T-helper 17 cell (primary cell): ENCODE measurements at places on chromosomes 12 and 14.

- no peak for DNase-seq
Measured at GRCh38 chr14:39368261-39368959, 63.8 kb downstream of the FBXO33 start.

DNA sequence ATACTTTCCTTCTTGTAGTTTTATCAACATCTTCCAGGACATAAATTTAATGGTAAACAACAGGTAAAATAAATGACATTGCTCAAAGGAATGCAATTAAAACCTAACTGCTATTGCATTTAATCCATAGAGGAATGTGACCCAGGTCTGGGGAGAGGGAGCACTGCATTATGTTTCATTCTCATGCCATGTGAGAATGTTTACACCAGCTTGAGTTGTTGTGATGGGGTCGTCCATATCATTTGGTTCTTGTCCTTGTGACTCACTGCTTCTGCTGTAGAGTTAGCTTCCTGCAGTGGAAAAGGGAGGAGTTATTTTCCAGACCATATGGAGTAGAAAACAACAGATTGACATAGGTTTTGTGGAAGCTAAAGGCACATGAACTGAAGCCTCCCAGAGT, 129.3 kb upstream of the PMCH start:
- no peak for DNase-seq

- no peak for DNase-seq
Measured at GRCh38 chr12:6827982-6828780, at the start of gene P3H3. P3H3 (plus strand) TSS chr12:6828407; CDS start chr12:6828441, 34 bp downstream.

GRCh38 chr12:121107681-121108080, 25.0 kb upstream of the P2RX7 start:
- DNase-seq, result no peak

DNA sequence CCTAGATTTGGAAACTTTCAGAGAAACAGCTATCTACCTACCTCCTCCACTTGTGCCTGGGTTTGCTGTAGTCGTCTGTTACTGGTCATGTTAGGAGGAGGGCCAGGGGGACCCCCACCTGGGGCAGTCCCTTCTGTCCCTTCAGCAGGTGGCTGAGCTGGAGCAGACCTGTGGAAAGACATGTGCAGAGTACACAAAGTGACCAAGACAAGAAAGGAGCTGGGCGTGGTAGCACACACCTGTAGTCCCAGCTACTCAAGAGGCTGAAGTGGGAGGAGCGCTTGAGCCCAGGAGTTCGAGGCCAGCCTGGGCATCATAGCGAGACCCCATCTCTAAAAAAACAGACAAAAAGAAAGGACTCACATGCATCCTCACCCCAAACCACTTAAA, 4.3 kb downstream of the VAMP1 start:
- no peak for DNase-seq

GRCh38 chr14:89509891-89510290, 92.9 kb upstream of the FOXN3 start:
- no peak for DNase-seq

DNA sequence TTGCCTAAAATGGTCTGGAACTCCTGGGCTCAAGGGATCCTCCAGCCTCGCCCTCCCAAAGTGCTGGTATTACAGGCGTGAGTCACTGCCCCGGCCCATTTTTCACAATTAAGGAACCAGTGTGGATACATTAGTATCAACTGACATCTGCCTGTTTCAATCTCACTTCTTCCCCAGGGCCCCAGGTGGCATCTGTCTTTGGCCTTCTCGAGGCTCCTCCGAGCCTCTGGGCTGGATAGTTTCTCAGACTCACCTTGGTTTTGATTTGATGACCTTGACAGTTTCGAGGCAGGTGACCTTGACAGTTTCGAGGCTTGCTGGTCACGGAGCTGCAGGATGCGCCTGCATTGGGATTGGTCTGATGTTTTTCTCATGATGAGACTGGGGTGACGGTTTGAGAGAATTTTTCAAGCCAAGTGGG, 41.0 kb upstream of the NCOR2 start:
- DNase-seq, result no peak

GRCh38 chr14:103676881-103677675, 38.2 kb downstream of the XRCC3 start:
- no peak for DNase-seq
